G401 (cell line): ENCODE measurements at places on chromosomes 7 and 10. TPM values are rescaled to one million over a fixed set of nuclear protein-coding genes. Genes with fewer than 3 reads are reported as not detected.

Gene FAM237B
- total RNA-seq = not detected in 2 replicates

Gene SFXN3
- total RNA-seq = 58.9 and 65.7 TPM in 2 replicates

Gene NANOS1
- total RNA-seq = 1.2 and 1.6 TPM in 2 replicates

DNA sequence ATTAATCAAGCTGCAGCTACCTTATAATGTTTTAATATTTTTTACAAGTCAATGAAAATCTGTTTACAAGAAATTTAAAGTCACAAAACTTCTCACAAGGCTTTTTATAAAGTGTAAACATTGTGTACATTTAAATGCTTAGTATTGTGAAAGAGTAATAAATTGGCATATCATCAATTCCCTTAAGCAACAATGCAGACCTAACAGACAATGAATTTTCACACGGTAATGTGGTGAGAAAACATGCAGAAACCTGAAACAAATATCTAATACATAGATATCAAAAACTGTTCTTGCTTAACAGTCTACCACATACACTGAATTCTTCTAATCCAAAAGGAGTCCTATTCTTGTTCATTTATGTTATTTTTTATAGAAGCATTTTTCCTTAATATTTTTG is 220.7 kb downstream of the CRPPA start:
- no peak for DNase-seq

GRCh38 chr10:22913474-22914092 is 14.3 kb upstream of the ARMC3 start:
- DNase-seq = no peak
